NCI-H1105 (cell line): ENCODE measurements at places on chromosomes 12 and 14.

GRCh38 chr12:127170226-127171180 lies 1096.5 kb upstream of the TMEM132C start:
- no peak for DNase-seq

DNA sequence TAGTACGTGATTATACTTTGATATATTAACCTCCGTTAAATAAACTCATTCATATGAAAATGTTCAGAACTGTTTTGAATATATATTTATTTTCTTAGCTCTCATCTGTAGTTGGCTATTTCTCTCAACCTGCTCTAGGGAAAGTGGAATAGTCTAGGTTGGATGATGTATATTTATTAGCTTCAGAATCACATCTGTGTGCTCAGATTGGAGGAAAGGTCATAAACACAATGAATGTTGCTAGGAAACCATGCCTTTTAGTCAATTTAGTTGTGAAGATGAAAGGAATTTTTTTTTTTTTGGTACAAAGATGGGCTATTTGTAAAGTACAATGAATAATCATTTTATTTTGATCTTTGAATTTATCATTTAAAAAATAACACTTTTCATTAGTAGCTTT lies 439.1 kb downstream of the FOXG1 start:
- DNase-seq, result no peak

GRCh38 chr14:38078393-38078792 lies 129.3 kb upstream of the SSTR1 start:
- DNase-seq, result peak; percentile 1

DNA sequence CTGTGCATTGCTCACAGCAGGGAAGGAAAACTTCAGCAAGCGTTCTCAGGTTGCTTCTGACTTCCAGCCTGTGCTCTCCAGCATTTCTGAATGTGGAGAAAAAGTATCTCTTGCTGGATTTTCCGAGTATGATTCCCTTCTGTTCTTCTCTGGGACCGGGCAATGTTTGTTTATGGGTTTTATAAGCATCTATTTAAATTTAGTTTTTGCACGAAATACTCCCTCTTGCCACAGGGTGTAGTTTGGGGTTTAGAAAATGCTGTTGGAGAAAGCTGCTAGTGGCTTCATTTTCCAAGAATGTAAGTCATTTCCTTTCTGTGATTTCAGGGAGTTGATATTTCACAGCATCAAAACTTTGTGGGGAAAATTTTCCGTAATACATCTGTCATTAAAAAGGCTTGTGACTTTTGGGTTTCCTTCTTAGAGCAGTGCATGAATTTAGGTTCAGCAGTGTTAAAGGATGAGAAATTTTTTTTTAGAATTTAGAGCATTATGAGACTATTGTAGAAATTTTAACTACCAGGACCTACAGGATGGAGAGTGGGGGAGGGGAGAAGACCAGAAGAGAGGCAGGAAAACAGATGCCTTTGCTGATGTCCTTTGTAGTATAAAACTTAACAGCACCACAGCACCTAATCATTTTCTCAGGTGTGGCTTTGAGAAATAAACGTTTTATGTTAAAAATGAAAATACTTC lies 1.5 kb downstream of the FRMD6 start:
- DNase-seq, result peak; percentile 12

GRCh38 chr12:34598851-34599529 lies 576.7 kb downstream of the ALG10 start:
- DNase-seq, result no peak
